Anterior cingulate cortex (tissue), 58 donors: ENCODE measurements at places on chromosomes 13 and 19.

GRCh38 chr19:4456476-4456842, 1.1 kb downstream of the UBXN6 start:
- no peak for DNase-seq

- no peak for DNase-seq
These were observed 893.4 kb downstream of the DIAPH3 start for GRCh38 chr13:59270327-59270726.

GRCh38 chr19:55652311-55653128, 2.3 kb upstream of the U2AF2 start:
- no peak for DNase-seq

GRCh38 chr19:35509861-35510625, 3.4 kb downstream of the DMKN start:
- DNase-seq: no peak

DNA sequence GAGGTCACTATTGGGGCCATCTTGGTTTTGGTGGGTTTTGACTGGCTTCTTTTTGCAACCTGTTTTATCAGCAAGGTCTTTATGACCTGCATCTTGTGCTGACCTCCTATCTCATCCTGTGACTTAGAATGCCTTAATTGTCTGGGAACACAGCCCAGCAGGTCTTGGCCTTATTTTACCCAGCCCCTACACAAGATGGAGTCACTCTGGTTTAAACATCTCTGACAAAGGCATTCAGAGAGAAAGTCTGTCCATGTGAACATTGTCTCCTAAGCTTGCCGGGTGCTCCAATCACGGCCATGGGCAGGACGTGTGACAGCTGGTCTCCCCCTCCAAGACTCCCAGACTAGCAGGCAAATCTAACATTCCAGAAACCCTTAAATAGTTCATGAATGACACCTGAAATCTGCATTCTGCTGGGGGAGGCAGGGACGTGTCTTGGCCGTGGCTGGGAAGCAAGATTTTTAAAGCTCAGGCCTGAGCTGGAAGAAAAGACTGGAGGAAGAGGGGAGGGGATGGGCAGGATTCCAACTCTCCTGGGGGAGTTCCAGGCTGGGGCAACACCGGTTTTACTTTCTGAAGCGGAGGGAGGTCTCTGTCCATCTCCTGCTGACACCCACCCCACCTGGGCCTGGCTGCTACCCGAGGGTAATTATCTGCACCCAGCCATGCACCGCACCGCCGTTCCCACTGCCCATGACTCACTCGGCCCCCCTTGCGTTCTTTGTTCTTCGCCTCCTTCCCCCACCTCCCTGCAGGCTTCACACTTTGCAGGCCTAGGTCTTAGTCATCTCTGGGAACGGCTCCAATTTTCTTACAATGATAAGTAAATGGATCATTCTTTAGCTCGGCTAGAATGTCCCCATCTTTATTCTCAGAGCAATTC, 11.6 kb upstream of the OR1M1 start:
- DNase-seq: peak; percentile 42

- DNase-seq: no peak
These were observed 29.4 kb downstream of the CCNE1 start for GRCh38 chr19:29841209-29841558.

DNA sequence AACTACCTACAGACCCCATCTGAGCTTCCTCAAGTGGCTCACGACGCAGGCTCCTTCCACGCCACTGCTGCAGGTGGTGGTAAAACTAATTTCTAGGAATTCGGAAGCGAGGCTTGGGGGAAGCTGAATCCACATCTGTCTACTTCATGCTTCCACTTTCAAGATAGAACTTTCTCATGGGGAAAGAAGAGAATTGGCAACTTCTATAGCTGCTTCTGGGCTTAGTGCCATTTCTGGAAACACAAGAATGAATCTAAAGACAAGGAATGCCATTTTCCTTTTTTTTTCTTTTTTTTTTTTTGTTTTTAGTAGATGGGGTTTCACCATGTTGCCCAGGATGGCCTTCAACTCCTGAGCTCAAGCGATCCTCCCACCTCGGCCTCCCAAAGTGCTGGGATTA, 2.8 kb upstream of the NLRP12 start:
- DNase-seq: no peak

DNA sequence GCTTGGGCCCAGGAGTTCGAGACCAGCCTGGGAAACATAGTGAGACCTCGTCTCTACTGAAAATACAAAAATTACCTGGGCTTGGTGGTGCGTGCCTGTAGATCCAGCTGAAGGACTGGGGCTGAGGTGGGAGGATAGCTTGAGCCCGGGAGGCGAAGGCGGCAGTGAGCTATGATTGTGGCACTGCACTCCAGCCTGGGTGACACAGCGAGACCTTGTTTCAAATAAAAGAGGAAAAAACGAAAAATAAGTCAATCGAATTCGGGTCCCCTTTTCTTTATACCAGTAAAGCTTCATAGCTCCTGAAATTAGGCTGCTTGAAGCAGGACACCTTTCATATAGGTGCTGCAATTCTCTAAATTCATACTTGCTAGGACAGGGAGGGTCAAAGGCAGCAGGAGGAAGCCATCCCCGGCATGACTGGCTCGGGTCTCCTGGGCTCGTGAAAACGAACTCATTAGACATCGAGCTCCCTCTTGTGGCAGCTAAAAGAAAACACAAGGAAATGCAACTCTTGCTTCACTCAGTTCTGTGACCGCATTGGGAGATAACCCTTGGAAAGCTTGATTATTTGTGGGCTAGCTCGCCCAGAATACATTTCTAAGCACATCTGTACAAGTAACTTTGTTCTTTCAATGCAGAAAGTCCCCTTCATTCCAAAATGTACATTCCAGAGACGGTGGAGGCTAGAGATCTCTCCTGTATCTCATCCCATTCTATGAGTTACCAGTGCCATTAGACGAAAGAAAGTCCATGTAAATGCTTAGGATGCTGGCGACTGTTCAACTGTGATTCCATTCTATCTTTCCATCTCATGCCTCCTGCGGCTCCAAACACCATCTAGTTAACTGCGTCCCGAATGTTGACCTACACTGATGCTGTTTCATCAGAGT, 16.8 kb downstream of the FPR2 start:
- peak; percentile 72 for DNase-seq

DNA sequence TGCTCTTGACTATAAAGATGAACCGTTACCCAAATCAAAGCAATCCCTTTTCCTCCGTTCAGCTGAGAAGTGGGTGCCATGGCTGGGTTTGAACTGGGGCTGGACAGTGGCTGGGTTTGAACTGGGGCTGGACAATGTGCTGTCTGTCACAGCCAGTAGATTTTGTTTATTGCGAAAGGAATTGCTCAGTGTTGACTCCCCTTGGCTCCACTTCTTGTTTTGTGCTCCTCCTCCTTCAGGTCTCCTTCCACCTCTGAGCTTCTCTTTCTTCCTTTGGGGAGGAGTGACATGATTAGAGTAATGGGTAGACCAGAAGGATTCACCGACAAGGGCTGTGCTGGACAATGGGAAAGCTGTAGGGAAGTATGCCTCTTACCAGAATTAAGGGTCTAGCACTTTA, 19.4 kb upstream of the MBNL2 start:
- DNase-seq: no peak

- DNase-seq: no peak
These were observed 18.7 kb downstream of the LSM4 start for GRCh38 chr19:18304208-18304457.

- no peak for DNase-seq
These were observed 1.4 kb upstream of the ANGPTL8 start for GRCh38 chr19:11238041-11238440.

- no peak for DNase-seq
These were observed 373.2 kb downstream of the LMO7 start for GRCh38 chr13:76009267-76009890.

DNA sequence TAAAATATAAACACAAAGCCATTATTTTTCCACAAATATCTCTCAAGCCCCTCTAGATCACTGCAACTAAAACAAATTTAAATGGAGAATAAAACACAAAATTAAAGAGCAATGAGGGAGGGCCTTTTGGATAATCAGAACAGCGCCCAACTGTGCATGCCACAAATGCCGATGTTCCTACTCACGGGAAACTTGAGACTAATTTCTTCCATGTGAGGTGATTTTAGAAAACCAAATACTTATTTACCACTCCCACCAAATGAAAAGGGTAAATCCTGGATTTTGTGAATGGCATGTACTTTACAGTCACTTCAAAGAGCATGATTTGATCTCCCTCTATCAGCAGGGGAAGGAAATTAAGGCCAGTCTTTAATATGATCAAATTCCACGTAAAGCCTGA, 74.8 kb downstream of the SLC7A1 start:
- no peak for DNase-seq

DNA sequence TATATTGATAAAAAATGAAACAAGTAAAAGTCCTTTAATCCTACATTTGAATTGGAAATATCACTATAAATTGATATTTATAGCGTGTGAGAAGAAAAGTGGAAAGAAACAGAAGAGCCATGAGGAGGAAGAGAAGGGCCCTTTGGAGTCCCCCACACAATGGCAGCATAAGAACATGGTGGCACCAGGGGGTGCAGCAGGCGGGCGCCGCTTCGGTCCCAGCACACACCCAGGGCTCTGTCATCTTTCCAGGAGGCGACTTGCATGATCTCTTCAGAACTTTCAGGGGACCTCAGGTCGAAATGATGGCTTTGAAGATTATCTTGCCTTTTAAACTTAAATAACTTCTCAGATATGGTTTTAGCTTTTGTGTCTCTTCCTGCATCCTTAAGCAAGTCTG, 91.8 kb downstream of the TUBGCP3 start:
- DNase-seq: no peak

GRCh38 chr13:74015137-74015536, 119.1 kb downstream of the KLF12 start:
- DNase-seq: no peak

GRCh38 chr13:75151081-75151643, 330.8 kb downstream of the TBC1D4 start:
- DNase-seq: no peak

- no peak for DNase-seq
These were observed 42.0 kb downstream of the KLF2 start for GRCh38 chr19:16366433-16367260.

GRCh38 chr13:33490461-33491327, 205.1 kb upstream of the STARD13 start:
- peak; percentile 3 for DNase-seq

GRCh38 chr13:102718746-102719145, 23.9 kb upstream of the METTL21C start:
- no peak for DNase-seq

- no peak for DNase-seq
These were observed 4.3 kb downstream of the CYP2B6 start for GRCh38 chr19:40995355-40995754.

GRCh38 chr13:97798171-97798821, 155.2 kb upstream of the IPO5 start:
- peak; percentile 22 for DNase-seq

DNA sequence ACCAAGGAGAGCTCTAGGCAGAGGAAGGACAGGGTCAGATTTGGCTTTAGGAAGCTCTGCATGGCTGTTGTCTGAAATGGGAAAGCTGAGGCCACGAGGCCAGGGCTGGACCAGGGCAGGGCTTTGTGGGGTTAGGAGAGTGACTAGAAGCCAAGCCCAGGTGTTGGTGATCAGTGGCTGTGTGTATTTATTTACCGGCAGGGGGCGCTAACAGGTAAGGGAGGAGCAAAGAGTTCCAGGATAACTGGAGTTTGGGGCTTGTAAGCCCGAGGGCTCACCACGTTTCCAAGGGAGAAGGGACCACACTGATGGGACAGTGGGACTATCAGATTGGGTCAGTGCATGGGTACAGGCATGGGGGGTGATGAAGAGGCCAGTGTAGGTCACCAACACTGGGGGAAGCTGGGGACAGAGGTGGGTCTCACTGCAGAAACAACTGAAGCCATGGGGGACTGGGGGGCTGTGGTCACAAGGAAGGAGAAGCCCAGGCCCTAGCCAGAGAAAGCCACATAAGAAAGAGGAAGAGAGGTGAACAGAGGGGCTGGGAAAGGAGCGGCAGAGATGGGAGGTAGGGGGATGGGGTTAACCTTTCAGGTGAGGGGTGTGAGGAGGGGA, 3.9 kb downstream of the TMEM147 start:
- no peak for DNase-seq

- DNase-seq: no peak
These were observed 6.6 kb upstream of the DAPK3 start for GRCh38 chr19:3977242-3978143.

GRCh38 chr13:36074659-36075058, 56.5 kb downstream of the DCLK1 start:
- peak; percentile 28 for DNase-seq

GRCh38 chr19:29525901-29526729, at the start of gene VSTM2B:
Gene VSTM2B (plus strand): TSS chr19:29525994. CDS start chr19:29526584, 590 bp downstream.
- no peak for DNase-seq

DNA sequence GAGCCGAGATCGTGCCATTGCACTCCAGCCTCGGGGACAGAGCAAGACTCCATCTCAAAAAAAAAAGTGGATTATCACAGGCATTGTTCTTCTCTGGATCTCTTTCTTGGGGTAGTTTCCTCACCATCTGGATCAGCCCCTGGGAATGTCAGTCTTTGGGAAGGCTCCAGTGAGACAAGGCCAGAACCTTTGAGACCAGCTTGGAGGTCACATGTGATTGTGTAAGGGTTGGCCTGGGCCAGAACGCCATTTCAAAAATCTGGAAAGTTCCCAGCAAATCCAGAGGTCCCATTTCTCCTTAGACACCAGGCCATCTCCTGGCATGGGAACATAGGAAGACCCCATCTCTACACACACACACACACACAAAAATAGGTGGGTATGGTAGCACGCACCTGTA, 14.2 kb upstream of the ANGPTL8 start:
- no peak for DNase-seq

DNA sequence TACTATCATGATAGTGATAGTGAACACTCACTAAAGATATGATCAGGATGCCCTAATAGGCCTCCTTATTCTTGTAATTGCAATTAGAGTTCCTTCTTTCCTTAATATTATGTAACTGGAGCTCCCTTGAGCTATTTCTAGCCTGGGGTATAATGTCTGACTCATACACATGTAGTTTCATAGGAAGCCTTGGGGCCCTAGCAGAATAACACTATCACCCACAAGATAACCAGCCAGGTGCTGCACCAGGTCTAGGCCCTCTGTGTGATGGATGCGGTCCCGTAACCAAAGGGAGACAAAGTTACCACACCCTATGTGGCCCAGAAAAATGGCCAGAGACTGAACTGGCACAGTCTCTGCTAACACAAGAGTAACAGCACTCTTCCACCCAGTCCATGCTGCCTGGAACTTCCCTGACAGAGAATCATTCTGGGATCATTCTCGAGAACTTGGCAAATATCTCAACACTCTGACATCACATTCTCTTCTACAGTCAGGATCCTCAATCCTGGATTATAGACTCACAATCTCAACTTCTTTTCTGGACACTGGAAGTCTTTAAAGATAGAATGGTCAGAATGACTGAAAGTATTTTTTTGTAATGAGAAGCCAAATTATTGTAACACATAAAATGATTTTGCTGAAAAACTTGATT, 32.6 kb upstream of the IGFL4 start:
- DNase-seq: no peak
